ENCODE measurements at places on chromosomes 5 and 9.

DNA sequence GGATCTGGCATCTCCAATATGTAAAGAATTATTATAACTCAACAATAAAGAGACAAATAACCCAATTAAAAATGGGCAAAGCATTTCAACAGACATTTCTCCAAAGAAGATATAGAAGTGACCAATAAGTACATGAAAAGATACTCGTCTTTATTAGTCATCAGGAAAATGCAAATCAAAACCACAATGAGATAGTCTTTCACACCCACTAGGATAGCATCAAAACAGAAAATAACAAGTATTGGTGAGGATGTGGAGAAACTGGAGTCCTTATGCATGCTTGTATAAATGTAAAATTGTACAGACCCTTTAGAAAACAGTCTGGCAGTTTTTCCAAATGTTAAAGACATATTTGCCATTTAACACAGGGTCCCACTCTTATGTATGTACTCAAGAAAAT is 39.1 kb upstream of the ITGA1 start:
- DNase-seq: no peak

DNA sequence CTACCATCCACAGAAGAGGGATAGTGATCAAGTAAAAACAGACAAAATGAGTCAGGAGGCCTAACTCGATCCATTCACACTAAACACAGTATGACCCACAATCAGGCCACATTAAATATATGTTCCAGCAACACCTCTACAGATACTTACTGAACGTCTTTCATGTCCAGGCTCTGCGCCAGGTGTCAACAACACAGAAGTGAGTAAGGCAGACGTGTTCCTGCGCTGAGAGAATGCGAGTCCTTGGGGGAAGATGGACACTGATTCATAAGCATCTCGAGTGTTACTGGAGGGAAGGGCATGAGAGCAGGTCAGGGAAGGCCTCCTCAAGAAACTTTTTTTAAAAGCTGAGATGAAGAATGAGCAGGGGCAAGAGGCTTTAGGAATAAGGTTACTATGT is 164.3 kb upstream of the CLINT1 start:
- DNase-seq: no peak

GRCh38 chr5:17743580-17744435 is 109.5 kb downstream of the TAF11L14 start:
- no peak for DNase-seq

DNA sequence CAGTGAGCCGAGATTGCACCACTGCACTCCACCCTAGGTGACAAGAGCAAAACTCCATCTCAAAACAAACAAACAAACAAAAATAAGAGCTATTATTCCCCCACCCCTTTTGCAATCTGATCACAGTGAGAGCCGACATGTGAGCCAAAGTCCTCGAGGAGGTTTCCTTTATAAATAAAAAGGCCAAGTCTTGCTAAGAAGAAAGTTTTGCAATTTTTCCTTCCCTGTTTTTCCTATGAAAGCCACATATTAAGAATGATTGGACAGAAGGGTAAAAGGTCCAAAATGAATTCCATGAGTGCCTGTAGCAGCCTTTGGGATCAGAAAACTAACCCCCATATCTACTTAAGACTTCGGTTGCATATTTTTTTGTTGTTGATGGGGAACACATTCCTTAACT is 179.7 kb downstream of the TSSK1B start:
- DNase-seq: no peak

DNA sequence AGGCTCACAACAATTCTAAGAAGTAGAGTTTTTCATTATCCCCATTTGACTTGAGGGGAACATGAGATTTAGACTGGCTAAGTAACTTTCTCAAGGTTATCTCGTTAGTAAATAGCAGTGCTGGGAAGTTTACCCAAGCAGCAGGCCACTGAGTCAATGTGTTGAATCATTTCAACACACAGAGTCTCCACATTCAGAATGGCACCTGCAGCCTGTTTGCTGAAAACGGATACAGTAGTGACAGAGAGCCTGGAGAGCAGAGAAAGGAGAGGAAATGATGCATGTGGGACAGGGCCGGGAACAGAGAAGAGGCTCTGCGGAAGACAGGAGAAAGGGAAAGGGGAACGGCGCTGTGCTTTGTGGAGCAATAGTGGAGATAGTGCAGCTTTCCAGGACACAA is 33.5 kb upstream of the ZSWIM6 start:
- DNase-seq: no peak

DNA sequence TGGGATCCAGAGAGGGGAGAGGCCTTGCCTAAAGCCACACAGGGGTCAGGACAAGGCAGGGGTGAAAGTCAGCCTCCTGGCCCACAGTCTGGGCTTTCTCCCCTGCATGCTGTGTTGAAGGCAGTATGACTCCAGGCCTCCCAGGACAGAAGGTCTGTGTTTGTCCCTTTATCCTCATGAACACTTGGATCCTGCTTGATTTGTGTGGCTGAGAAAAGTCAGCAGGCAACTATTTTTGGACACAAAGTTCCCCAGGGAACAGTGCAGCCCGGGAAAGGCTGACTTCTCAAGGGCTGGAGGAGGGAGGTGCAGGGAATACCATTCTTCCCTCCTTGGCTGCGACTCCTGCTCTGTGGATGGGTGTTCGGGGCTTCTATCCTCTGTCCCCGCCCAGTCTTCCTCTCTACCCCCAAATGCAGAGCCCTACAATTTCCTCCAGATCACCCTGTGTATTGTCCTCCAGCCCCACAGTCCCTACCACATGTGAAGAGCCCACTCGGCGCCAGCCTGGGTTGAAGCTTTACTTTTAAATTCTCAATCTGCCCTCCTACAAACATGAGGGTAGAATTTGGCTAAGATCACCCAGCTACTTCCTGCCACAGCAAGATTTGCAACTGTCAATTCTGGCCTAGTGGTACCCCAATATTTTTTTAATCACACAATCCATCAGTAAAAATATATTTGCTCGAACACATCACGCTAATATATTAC is 4.1 kb downstream of the AKNA start:
- DNase-seq: no peak

- no peak for DNase-seq
Observed at GRCh38 chr9:127561491-127562278, 50.4 kb upstream of the STXBP1 start.

- DNase-seq: peak; percentile 1
Observed at GRCh38 chr5:52043543-52043942, 660.3 kb downstream of the ISL1 start.

GRCh38 chr9:99040911-99041582 is 63.9 kb upstream of the TGFBR1 start:
- no peak for DNase-seq

DNA sequence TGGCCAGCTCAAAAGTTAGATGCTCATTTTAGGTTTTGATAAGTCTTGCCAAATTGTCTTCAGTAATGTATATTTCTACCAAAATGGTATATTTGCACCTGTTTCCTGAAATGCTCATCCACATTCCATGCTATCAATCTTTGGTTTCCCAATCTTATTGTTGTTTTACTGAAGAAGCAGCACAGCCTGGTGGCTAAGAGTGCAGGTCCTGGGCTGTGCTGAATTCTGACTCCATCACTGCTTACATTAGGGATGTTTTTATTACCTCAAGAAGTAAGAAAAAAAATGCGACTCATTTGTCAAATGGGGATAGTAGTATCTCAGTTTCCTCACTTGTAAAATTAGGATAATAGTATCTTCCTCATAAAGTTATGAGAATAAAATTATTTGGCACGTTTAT is 13.6 kb upstream of the S100Z start:
- no peak for DNase-seq

DNA sequence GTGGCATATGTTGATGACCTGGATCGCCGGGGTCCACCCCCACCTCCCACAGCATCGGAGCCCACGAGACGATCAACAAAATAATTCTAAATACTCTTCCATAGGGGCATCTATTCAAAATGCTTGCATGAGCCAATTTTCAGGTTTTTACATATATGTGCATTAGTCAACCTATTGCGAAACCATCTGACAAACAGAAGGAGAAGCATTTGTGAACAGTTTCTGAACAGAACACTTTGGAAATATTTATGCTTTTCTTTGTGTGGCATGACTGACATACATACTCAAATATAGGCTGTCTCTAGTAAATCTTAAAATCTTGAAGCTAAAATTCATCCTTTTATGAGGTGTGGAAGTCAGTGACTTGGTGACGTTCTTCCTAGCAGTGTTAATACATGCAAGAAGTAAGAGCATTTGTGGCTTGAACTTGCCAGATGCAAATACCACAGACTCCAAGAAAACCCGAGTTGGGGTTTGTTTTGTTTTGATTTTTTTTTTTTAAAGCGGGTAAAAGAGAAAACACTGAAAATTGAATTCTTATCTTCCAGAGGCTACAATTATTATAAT is 5.3 kb downstream of the GPR151 start:
- DNase-seq: no peak

- no peak for DNase-seq
Observed at GRCh38 chr9:106956971-106957370, 94.0 kb downstream of the ZNF462 start.

GRCh38 chr5:78985725-78986223 is 664 bp upstream of the ARSB start:
- DNase-seq: peak; percentile 81

DNA sequence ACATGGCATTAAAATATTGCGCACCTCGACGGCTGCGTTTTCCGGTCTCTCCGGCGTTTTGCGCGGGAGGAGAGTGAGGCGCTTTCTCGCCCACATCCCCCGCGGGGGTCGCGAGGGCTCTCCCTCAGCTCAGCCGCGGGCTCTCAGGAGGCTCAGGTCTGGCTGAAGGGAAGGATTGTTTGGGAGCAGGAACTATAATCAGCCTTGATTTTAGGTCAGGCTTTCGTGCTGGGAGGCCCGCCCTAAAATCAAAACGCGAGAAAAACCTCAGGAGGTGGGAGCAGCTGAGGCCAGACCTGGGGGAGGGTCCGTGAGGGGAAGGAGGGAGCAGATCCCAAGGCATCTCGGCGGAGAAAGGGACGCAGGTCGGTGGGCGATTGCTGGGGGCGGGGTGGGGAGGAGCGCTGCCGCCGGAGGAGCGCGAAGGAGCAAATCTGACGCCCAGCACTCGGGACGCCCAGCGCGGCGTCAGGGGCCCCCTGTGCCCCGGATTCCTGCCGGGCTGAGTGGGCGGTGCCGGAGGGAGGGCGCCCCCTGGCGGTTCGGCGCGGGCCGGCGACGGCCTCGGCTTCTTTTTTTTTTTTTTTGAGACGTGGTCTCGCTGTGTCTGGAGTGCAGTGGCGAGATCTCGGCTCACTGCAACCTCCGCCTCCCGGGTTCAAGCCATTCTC is 18.7 kb upstream of the RNF130 start:
- DNase-seq: peak; percentile 57

- no peak for DNase-seq
Observed at GRCh38 chr9:137952976-137953666, 75.5 kb downstream of the CACNA1B start.

- DNase-seq: no peak
Observed at GRCh38 chr9:33117796-33118195, 41.3 kb upstream of the SMU1 start.

GRCh38 chr5:130024006-130024405 is 119.7 kb downstream of the CHSY3 start:
- DNase-seq: no peak
